T47D (cell line): ENCODE measurements at places on chromosomes 6 and 20.

- DNase-seq, result no peak
Observed at GRCh38 chr6:62202078-62202477, 83.9 kb downstream of the KHDRBS2 start.

- DNase-seq, result no peak
Observed at GRCh38 chr6:8738951-8739350, 303.6 kb upstream of the SLC35B3 start.

DNA sequence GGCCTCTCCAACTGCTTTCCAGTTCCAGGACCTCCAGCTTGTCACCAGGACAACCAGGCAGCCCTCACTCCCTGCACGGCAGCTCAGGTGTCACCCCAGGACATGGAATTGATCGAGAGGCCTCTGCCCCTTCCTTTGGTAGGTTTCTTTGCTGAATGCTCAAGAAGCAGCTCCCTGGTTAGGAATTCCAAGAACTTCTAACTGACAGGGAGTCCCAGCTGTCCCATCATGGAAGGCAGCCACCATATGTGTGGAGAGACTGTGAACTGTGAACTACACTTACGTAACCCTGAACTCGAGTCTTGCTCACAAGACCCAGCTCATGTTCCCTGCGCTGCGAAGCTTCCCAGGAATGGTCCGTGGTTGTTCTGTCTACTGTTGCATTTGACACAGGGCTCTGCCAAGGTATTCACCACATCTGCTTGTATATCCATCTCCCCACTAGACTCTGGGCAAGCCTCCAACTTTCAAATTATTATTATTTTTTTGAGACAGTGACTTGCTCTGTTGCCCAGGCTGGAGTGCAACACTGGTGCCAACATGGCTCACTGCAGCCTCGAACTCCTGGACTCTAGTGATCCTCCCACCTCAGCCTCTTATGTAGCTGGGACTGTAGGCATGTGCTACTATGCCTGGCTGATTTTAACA is 35.7 kb downstream of the MGME1 start:
- no peak for DNase-seq

GRCh38 chr6:78059171-78059570 is 406.3 kb downstream of the MEI4 start:
- no peak for DNase-seq

DNA sequence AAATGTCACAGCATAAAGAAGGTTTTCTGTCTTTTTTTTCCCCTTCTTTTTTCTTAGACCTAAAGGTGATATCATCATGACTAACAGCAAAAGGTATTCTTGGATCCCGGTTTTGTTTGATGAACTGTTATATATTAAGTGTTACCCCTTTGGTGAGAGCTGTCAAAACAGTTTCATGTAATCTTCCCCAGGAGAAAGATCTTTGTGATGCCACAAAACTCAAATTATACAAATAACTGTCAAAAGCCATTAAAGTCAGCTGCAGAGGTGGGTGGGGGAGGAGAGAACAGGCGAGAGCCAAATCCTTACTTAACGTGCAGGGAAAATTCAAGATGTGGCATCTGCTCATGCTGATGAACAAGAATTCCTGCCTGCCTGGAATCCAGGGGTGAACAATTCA is 258.2 kb downstream of the BMP7 start:
- DNase-seq, result no peak

GRCh38 chr6:154289818-154290508 is 66.6 kb downstream of the IPCEF1 start:
- DNase-seq, result no peak

DNA sequence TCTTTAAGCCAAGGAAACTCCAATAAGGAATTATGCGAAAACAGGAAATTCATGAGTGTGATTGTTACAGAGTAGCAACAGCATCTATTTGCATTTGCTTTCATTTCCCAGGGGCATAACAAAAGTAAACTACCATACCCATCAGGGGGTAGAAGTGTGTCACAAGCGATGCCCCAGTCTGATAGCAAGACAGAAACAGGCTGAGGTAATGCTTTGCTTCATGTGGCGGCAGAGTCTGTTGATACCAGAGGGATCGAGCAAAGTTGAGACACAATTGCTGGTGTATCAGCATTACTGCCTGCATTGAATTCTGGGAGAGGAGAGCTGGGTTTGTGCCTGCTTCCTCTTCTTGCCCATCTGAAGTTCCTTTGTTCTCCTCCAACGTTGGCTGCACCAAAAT is 51.2 kb upstream of the LYRM2 start:
- no peak for DNase-seq

GRCh38 chr20:25251558-25251957 is 3.7 kb downstream of the PYGB start:
- DNase-seq, result no peak

DNA sequence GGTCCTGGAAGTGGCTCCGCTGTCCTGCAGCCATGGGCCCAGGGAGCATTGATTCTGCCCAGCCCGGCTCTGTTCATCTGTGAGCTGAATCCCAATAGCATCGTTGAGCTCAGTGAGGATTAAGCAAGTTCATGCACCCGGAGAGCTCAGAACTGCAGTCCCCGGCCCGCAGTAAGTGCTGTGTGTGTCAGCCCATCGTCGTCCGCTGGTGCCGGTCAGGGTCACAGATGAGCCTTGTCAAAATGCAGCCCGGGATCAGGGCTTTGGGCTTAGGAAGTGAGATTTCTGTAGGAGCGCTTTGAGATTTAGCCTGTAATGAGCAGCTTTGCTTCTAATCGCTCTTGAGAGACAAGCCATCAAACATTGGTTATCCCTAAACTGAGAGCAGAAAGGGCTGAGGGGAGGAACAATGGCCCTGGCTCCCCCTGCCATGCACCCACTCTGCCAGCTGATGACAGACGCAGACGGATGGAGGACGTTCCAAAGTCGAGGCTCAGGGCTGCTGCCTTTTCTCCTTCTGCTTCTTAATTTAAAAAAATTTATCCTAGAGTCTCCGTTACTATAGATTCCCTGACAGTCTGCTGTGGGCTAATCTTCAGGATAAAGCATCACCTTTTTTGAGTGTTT is 25.6 kb upstream of the SULF2 start:
- DNase-seq, result no peak

- DNase-seq, result no peak
Observed at GRCh38 chr6:156957931-156958547, 180.9 kb downstream of the ARID1B start.

DNA sequence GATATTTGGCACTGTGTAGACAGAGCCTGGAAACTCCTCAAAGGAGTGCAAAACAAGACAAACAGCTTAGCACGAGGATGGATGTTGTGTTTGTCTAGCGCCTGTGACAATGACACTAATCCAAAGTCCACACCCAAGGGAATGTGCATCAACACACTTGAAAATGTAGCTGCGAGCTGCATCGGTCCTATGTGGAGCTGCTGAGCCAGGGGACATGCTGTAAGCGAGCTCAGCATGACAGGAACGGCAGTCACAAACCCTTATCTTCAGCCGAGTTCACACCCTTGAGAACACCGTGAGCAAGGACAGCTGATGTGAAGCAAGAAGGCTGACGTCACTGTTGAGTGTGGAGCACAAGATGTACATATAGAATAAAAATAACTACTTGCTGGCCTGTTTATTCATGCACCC is 684.3 kb downstream of the QKI start:
- DNase-seq, result no peak

GRCh38 chr20:49515586-49515985 is 33.1 kb upstream of the KCNB1 start:
- peak; percentile 62 for DNase-seq

GRCh38 chr6:68691120-68691519 is 56.0 kb downstream of the ADGRB3 start:
- no peak for DNase-seq
